ENCODE measurements at places on chromosomes 12 and 14. TPM values are rescaled to one million over a fixed set of nuclear protein-coding genes. Genes with fewer than 3 reads are reported as not detected.

Gene CARMIL3
- total RNA-seq: 0.88 TPM

Gene AHNAK2
- 0.77 TPM for total RNA-seq

Gene KRT75
- not detected for total RNA-seq

Gene RNASE3
- total RNA-seq: not detected

Gene ACRBP
- 0.73 TPM for total RNA-seq

Gene KCNC2
- total RNA-seq: not detected

Gene GPRC5D
- not detected for total RNA-seq

Data from Caco-2 (cell line).